ENCODE measurements at places on chromosomes 4 and X.

DNA sequence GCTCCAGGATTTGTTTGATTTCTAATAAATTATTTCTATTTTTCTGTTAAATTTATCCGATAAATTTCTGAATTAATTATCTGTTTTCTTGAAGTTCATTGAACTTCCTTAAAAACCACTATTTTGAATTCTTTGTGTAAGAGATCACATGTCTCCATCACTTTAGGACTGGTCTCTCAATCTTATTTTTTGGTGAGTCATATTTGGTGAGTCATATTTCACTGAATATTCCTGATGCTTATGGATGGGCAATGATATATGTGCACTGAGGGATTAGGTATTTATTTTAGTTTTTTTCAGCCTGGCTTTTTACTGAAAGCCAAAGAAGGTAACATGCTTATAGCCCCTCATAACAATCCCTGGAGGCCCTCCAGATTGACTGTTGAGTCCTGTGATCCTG lies 48.5 kb upstream of the IL15 start:
- DNase-seq: peak; percentile 54

DNA sequence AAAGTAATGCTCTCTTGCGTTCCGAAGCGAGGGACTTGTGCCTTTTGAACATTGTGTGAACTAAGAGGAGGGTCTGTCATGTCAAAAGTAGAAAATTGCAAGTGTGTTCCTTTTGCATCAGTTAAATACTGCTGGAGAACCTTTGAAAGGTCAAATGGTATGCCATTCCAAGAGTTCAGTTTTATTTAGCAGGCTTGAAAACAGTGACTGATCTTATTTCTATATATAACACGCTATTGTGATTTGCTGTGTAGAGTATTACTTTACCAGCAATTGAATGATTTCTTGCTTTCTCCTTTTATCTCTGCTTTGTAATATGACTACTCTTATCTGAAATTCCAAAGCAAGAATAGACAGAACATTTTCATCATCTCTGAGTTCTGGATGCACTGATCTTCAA lies at the start of gene TECRL:
TSS of gene TECRL (minus strand) at position 151 of the 400 bp plus-strand sequence. CDS start at position 52, 99 bp downstream.
- DNase-seq: no peak

GRCh38 chr4:108754327-108754726 lies 8.5 kb downstream of the ETNPPL start:
- no peak for DNase-seq

- peak; percentile 33 for DNase-seq
Observed at GRCh38 chr4:187183826-187184225, 460.2 kb upstream of the FAT1 start.

DNA sequence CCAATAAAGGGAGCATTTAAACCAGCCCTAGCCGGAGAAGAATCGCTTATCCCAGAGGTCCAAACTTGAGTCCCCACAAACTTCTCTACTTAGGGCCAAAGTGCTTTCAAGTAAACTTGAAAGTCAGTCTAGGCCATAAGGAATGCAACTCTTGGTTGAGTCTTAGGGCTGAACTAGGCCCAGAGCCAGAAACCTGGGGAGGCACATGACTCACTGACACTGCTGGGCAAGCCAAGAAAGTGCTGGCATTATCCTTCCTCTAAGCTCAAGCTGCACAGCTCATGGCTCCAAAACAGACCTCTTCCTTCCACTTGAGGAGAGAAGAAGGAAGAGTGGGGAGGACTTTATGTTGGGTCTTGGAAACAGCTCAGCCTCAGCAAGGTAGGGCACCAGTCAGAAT lies 1257.3 kb upstream of the DIAPH2 start:
- no peak for DNase-seq

GRCh38 chr4:17958181-17958580 lies 63.4 kb downstream of the LCORL start:
- DNase-seq: peak; percentile 47

- DNase-seq: peak; percentile 94
Observed at GRCh38 chr4:38663801-38664705, at the start of gene KLF3. Gene KLF3 (plus strand): TSS chr4:38664199. CDS start chr4:38680626, 16,427 bp downstream.

GRCh38 chr4:15893962-15894361 lies 44.6 kb downstream of the FGFBP1 start:
- DNase-seq: peak; percentile 94

- peak; percentile 9 for DNase-seq
Observed at GRCh38 chr4:137432446-137433311, 99.6 kb downstream of the PCDH18 start.

DNA sequence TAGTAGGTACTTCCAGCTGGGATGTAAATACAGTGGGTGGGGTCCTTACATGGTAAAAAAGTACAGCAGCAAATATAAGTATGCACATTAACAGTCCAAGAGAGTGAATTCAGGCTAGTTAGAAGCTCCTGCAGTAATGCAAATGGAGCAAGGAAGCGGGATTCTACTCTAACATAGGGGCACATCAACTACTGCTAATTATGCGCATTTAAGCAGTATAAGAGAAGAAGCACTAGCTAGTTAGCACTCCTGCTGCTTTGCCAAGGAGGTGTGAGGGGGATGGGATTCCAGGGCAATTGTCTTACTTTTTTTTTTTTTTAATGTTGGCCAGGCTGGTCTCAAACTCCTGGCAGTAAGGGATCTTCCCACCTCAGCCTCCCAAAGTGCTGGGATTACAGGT lies 284.1 kb downstream of the CHIC1 start:
- no peak for DNase-seq

DNA sequence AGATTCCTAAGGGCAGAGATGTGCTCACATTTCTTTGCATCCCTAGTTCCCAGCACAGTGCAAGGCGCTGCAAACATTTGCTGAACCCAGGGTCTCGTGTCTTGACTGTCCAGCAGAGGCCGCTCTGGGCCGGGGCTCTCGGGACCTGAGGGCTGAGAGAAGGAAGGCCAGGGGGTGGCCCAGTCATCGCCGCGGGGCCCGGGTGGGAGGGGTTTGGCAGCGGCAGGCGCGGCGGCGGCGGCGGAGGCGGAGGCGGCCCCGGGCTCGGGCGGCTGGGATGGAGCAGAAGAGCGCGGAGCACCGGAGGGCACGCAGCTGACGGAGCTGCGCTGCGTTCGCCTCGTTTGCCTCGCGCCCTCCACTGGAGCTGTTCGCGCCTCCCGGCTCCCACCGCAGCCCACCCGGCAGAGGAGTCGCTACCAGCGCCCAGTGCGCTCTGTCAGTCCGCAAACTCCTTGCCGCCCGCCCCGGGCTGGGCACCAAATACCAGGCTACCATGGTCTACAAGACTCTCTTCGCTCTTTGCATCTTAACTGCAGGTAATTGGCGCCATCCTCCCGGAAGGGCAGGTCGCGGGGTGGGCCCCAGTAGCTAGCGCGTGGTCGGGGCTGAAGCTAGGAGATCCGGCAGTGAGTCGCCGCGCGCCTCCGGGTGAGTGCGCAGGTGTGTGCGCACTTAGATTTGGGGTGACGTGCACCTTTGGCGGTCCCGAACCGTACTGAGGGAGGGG lies at the start of gene PARM1:
TSS of gene PARM1 (plus strand) at position 285 of the 730 bp plus-strand sequence. CDS start at position 497, 212 bp downstream.
- DNase-seq: peak; percentile 70

GRCh38 chrX:121032531-121032930 lies 14.9 kb upstream of the GLUD2 start:
- no peak for DNase-seq

DNA sequence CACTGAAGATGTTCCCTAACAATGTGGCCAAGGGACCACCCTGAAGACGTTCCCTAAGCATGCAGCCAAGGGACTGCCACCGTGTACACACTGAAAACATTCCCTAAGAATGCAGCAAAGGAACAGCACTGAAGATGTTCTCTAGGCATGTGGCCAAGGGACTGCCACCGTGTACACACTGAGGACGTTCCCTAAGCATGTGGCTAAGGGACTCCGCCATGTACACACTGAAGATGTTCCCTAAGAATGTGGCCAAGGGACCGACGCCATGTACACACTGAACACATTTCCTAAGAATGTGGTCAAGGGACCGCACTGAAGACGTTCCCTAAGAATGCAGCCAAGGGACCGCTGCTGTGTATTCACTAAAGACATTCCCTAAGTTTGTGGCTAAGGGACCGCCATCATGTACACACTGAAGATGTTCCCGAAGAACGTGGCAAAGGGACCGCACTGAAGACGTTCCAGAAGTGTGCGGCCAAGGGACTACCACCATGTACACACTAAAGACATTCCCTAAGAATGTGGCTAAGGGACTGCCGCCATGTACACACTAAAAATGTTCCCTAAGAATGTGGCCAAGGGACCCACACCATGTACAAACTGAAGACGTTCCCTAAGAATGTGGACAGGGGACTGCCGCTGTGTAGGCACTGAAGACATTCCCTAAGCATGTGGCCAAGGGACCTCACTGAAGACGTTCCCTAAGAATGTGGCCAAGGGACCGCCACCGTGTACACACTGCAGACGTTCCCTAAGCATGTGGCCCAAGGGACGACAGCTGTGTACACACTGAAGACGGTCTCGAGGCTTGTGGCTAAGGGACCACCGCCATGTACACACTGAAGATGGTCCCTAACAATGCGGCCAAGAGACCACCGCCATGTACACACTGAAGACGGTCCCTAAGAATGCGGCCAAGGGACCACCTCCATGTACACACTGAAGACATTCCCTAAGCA lies 54.8 kb downstream of the DHRSX start:
- no peak for DNase-seq

GRCh38 chr4:146311238-146311970 lies 97.1 kb downstream of the REELD1 start:
- no peak for DNase-seq

- DNase-seq: no peak
Observed at GRCh38 chr4:183321516-183321915, 710 bp downstream of the CLDN24 start.

GRCh38 chr4:4256799-4257198 lies 8.8 kb upstream of the TMEM128 start:
- DNase-seq: no peak

GRCh38 chr4:122747068-122747467 lies 14.6 kb downstream of the BBS12 start:
- no peak for DNase-seq

DNA sequence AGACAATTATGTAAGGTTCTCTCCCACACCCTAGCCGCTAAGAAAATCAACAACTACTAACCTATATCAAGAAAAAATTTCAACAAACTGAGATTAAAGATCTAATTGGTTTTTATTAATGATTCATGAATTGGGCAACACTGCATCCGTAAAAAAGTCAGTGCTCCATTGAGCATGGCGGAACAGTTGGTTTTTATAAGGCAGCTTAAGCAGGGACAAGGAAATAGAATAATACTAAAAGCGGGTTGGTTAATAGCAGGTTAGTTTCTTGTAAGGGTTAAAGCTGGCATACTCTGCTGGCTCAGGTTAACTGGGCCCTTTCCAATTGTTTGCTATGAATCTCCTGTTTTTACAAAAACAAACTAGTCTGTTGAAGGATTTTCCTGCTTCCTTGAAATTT lies 202.3 kb upstream of the RASGEF1B start:
- DNase-seq: no peak

GRCh38 chr4:70705183-70706043 lies 16.4 kb upstream of the RUFY3 start:
- DNase-seq: peak; percentile 94

DNA sequence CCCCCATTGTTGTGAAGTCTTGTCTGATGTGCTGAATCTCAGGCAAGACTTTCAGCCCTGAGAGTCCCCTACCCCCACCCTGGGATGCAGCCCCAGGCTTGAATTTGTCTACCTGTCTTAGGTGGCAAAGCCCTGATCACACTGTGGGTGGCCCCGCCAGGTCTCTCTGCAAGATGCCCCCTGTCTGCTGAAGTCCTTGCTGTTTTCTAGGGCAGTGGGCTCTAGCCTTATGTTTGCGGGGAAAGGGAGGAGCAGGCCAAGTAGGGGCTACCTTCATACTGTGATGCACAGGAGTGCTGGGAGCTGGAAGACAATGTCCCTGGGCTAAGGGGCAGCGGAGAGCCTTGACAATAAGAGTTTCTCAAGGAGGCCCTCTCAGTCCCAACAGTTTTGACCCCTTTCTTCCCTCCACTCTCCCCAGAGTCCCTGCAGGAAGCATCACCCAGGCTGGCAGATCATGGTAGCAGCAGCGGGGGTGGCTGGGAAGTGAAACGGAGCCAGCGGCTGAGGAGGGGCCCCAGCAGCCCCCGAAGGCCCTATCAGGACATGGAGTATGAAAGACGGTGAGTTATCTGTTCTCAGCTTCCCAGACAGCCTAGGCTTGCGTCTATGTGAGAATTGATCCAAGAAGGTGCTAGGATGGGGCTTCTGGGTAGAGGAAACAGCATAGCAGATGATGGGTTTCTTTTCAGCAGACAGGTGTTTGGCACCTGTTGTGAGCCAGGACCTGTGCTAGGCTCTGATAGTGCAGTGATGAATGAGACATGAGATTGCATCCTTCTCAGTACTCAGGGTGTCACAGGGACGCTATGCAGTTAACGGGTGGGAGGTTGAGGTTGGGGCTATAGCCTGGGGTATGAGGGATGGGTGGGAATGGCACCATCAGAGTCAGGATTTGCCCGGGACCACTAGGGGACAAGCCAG lies 2.2 kb downstream of the RBM10 start:
- DNase-seq: no peak

GRCh38 chr4:76856243-76857073 lies 41.5 kb downstream of the SOWAHB start:
- DNase-seq: peak; percentile 76

DNA sequence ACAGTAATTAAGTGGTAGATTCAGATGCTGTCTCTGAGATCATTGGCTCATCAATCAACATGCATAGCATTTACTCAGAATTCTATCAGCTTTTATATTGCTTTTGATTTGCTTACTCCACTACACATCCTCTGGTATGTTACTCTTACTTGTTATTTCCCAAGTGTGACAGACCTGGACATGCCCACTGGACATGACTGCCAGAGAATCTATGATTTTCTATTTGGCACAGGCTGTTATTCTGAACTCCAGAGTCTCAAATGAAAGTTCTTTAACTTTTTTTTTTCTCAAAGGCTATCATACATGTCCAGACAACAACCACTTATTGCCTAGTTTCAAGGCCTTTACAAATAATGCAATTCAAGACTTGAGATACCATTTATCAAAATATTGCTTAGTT lies 116.1 kb upstream of the ARHGAP24 start:
- DNase-seq: no peak

- DNase-seq: peak; percentile 66
Observed at GRCh38 chr4:2261110-2261852, 628 bp downstream of the MXD4 start.

GRCh38 chrX:1313788-1314187 lies 22.8 kb upstream of the IL3RA start:
- no peak for DNase-seq

Measured in EH (cell line).